Endothelial cell (in vitro differentiated cells): ENCODE measurements at places on chromosomes 4 and X.

DNA sequence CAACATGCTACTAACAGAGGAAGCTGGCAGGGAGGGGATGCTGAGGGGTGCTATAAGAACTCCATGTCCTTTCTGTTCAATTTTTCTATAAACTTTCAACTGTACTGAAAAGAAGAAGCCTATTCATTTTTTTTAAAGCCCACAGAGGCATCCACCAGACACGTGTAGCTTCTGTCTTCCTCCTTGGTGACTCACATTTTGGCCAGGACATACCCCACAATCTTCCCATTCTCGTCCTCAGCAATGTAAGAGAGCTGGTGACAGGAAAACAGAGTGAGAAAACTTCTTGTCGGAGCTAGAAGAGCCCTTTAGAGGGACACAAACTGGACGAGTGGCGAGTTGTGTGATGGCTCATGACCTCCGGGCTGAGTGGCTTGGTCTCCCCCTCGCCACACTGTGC is 1.1 kb downstream of the NAA10 start:
- DNase-seq = no peak

GRCh38 chr4:19024047-19024446 is 1002.5 kb upstream of the LCORL start:
- no peak for DNase-seq

GRCh38 chr4:98555798-98556445 is 102.5 kb downstream of the TSPAN5 start:
- DNase-seq = no peak

GRCh38 chr4:86543560-86544309 is 50.4 kb upstream of the PTPN13 start:
- no peak for DNase-seq

DNA sequence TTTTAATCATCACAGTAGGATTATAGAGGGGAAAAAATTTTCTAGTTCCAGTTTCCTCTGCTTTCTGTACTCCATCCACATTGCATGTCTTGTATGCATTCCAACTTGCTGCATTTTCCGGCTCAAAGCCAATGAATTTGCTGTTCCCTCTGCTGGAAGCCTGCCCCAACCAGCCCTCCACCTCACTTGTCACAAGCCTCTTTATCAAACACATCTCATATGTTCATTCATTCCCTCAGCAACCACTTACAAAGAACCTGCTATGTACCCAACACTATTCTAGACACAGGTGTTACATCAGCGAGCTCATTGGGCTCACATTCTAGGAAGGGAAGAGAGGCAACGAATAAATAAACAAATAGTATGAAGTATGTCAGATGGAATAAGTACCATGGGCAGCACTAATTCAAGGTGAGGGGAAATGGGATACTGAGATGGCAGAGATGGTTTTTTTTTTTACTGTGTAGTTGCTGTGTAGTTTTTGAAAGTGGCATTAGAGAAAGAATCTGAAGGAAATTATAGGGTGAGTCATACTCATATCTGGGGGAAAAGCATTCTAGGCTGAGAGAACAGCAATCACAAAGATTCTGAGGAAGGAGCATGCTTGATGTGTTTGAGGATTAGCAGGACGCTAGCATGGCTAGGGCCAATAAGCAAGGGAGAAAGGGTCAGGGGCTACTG is 332.5 kb downstream of the PDGFC start:
- no peak for DNase-seq

DNA sequence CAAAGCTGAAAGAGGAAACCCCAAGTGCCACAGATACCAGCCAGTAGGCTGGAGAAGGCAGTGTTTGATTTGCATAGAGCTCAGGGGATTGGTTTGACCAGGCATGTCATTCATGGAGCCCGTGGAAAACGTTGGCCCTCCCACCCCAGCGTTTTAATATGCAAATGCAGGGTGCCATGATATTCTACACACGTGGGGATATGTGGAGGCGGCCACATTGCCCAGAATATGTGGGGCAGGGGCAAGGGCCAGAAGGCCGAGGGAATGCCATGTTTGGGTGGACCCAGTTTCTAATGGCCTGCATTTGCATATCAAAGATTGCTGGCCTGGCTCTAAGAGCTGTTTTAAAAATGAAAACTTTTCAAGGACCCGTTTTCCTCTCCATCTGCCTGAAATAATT is 71.1 kb downstream of the MAP9 start:
- DNase-seq = no peak

- no peak for DNase-seq
Observed at GRCh38 chrX:106397788-106398538, 213.8 kb upstream of the RADX start.
